ENCODE measurements at places on chromosomes 1 and 21.

GRCh38 chr1:156392452-156392853, 23.4 kb downstream of the RHBG start:
- DNase-seq: no peak

GRCh38 chr1:201419256-201419655, 2.3 kb downstream of the TNNI1 start:
- no peak for DNase-seq

DNA sequence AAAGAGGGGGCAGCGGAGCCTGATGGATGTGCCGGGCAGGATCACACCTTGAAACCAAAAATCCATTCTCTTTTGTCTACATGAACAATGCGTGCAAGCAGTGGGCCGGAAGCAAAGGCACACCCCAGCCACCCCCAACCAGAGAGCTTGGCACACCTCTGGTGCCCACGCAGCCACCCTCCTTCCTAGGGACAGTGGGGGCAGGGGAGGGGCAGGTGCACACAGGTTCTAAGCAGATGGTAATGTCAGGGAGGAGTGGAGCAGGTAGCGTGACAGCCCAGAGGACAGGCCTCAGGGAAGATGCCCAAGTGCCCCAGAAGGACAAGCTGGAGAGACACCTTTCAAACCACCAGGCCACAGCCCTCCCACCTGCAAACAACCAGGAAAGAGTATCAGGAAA, 36.5 kb downstream of the SYF2 start:
- DNase-seq: no peak

DNA sequence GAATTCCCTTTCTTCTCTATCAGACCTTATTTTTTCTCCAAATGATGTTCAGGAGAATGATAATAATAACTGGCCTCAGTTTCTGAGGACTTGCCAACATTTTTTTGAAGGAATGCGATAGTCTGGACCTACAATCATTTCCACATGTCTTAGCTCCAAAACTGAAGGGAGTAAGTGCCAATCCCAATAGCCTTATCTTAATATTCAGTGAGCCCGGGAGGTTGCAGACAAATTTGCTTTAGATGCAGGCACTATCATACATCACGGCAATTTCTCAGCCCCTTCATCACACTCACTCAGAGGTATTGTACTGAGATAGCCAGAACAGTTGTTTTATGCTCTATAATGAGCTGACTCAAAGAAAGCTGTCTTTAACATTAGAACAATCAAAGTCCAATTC, 796.9 kb downstream of the ADGRL2 start:
- DNase-seq: no peak

DNA sequence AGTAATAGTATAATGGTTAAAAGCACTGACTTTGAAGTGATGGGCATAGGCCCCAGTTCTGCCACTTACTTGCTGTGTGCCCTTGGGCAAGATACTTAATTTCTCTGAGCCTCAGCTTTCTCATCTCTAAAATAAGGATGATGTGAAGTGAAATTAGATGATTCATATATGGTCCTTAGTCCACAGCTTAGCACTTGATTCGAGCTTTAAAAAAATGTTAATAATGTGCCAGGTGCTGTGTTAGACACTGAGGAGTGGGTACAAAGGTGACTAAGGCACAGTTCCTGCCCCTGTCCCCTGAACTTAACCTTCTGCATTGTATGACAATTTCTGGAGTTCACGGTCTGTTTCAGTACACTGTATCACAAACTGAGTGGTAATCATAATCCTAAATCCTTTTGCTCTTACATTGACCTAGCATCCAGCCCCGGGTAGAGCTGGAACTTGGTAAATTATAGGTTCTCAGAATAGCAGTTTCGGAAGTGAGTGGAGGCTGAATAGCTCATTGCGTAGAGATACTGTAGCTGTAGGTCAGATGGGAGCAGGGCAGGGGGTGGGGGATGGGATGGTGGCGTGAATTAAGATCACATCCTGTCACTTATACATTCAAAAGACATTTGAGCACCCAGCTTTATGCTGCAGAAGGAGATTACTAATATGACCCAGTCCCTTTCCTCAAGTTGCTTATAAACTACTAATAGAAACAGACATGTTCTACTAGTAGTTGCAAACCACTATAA, 1.5 kb downstream of the ZNF691 start:
- peak; percentile 31 for DNase-seq

DNA sequence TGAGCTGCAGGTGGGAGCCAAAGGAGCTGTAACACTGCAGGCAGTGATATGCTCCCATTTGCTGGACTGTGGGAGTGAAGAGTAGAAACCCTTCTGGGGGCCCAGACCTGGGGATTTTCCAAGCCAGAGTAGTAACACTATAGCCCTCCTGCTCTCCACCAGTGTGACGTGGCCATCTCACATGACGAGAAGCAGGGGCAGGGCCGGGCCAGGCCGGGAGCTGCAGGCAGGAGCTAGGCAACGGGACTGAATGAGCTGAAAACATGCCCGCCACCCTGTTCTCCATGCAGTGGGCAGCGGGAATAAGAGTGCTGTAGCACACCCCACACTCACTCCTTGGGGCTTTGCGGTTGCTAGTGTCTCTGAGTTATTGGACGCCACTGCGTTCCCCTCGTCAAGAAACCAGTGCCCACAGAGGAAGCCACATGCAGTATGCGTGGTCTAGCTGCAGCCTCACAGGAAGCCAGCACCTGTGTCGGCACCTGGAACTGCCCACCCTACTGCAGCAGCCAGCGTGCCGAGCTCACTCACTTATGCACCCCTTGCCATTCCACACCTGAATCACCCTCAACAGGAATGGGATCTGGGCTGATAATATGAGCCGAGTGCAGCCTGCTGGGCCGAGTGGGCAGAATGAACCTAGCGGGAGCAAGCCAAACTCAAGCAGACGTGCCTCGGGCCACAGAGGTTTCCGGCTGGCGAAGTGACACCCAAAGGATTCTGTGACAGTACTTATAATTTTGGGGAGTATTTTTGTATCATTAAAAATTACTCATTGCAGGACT, 1389.6 kb downstream of the KCNT2 start:
- no peak for DNase-seq

DNA sequence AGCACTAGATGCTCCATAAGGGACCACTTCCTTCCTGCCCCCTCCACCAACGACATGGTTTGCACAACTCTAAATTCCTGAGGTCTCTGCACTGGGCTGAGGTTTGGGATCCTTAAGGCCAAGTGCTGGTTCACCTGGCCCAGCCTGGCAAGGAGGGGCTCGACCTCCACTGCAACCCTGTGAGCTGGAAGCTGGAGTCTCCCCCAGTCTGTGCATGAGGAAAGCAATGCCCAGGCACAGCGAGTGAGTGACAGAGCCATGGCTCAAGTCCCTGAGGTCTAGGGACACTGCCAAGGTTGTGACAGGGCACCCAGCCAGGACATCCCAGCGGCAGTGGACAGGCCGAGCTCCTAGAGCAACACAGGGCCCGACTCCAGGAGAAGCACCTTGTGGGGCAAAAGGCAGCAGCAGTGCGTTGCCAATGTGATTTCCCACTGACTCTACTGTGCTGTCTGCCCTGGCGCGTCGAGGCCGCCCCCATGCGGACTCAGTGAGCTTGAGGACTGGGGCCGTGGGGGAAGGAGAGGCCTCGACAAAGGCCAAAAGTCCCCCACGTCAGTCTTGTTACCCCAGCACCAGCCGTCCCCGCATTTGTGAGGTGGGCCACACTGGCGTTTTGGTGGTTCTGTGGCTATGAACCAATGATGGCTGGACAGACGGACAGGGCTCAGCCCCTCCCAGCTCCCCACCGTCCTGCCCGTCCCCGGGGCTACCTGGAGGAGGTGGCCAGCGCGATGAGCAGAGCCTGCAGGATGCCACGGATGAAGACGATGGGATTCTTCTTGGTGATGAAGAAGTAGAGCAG, 30.0 kb downstream of the PODN start:
- DNase-seq: no peak

DNA sequence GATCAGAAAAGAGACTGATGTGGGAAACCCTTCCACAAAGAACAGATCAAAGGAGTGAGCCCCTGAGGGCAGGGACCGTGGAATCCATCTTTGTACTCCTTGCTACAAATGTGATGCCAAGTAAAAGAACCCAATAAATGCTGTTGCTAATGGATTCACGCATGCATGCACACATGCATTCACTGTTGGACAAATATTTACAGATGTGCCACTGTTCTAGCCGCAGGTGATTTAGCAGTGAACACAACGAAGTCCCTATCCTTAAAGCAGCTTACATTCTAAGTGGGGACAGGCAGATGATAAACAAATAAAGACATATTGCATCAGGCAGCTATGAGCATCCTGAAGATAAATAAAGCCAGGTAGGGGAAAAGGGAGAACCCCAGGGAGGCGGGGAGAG, 67.8 kb downstream of the ITPKB start:
- DNase-seq: no peak

GRCh38 chr1:190608282-190608681, 130.6 kb upstream of the BRINP3 start:
- DNase-seq: no peak

GRCh38 chr1:246577720-246578106, 11.5 kb downstream of the CNST start:
- no peak for DNase-seq

GRCh38 chr1:2631136-2632050, 1.4 kb downstream of the MMEL1 start:
- no peak for DNase-seq

GRCh38 chr1:41891199-41891896, 27.4 kb downstream of the HIVEP3 start:
- DNase-seq: peak; percentile 62

DNA sequence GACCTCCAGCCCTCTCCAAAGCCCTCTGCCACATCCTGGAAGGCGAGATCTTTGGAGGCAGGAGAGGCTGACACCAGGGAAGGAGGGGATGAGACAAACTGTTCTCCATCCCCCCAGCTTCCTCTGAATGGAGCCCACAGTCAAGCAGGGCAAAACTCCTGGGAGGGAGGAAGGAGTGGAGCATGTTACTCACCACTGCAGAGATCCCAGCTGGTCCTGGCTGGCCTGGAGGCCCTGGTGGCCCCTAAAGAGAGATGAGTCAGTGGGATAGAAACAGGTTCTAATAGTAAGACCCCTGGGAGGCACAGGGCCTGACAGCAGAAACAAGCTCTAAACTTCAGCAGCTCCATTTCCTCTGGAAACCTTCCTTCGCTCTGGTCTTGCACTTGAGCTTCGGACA, 14.0 kb upstream of the PEF1 start:
- DNase-seq: no peak

DNA sequence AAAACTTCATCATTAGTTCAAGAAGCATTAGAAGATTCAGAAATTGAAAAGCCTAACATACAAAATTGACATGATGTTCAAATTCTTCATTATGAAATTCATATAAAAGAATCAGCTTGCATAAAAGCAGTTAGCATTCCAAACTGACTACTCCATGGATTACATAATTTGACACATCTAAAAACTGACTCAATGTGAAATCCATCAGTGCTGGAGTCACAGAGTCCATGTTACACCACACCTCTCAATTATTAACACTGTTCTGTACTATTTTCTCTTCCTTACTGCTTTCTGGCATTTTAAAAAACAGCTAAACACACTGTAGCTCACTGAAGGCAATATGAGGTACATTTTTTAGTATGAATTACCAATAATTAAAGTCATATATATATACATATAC, 28.0 kb downstream of the ARHGAP29 start:
- DNase-seq: no peak

DNA sequence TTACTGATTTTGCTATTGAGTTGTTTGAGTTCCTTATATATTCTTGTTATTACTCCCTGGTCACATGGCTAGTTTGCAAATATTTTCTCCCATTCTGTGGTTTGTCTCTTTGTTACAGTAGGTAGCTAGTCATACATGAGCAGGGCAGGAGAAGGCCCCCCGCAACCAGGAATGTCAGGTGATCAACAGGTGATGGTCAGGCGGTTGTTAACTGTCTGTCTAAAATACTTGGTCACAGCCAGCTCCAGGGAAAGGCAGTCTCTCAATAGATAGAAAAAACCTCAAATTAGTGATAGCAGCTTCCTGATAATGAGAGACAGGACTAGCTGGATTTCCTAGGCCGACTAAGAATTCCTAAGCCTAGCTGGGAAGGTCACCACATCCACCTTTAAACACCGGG, 217.9 kb downstream of the RHOU start:
- DNase-seq: no peak

DNA sequence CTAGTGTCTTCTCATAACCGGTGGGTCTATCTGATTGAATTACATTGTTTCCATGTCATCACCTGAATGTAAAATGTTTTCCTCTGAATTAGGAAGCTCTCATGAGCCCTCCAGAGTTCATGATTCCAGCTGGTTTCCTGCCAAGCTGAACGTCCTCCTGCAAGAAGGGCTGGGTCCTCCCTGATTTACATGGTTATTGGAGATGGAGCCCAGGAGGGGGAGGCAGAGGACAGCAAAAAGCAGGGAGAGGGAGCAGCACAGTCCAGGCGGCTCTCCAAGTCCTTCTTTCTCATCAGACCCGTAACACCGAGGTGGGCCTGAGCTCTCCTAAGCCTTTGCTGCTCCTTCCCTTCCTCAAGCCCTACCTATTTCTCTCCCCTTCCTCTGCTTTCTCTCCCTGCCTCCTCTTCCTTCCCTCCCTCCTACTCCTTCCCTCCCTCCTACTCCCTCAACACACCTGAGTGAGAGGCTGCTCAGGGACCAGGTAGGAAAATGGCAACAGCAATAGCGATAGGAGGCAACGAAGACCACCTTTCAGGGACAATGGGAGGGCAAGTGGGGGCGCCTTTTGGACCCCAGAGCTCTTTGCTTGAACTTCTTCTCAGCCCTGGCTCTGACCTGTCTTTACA, 265.9 kb downstream of the PRDM2 start:
- no peak for DNase-seq

GRCh38 chr1:78223417-78224215, 177.8 kb downstream of the GIPC2 start:
- no peak for DNase-seq

DNA sequence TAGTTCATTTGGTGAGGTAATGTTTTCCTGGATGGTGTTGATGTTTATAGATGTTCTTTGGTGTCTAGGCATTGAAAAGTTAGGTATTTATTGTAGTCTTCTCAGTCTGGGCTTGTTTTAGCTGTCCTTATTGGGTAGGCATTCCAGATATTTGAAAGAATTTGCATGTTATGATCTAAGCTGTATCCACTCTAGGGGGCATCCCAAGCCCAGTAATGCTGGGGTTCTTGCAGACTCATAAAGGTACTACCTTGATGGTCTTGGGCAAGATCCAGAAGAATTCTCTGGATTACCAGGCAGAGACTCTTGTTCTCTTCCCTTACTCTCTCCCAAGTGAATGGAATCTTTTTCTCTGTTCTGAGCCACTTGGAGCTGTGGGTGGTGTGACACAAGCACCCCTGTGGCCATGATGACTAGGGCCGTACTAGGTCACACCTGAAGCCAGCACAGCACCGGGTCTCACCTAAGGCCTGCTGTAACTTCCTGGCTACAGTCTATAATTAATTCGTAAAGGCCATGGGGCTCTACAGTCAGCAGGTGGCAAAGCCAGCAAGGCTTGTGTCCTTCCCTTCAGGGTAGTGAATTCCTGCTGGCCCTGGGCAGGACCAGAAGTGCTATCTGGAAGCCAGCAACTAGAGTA, 74.8 kb upstream of the PDE4B start:
- DNase-seq: no peak

GRCh38 chr21:33916200-33916567, 580 bp upstream of the ATP5PO start:
- no peak for DNase-seq

GRCh38 chr1:4086921-4087320, 186.8 kb upstream of the C1orf174 start:
- no peak for DNase-seq
